Activated naive CD8-positive, alpha-beta T cell treated with anti-CD3 and anti-CD28 coated beads, Interleukin-2, amount 10 ng/mL, durations not matched to agents 7 days and 5 days (primary cell): ENCODE measurements at places on chromosomes 13 and 19.

DNA sequence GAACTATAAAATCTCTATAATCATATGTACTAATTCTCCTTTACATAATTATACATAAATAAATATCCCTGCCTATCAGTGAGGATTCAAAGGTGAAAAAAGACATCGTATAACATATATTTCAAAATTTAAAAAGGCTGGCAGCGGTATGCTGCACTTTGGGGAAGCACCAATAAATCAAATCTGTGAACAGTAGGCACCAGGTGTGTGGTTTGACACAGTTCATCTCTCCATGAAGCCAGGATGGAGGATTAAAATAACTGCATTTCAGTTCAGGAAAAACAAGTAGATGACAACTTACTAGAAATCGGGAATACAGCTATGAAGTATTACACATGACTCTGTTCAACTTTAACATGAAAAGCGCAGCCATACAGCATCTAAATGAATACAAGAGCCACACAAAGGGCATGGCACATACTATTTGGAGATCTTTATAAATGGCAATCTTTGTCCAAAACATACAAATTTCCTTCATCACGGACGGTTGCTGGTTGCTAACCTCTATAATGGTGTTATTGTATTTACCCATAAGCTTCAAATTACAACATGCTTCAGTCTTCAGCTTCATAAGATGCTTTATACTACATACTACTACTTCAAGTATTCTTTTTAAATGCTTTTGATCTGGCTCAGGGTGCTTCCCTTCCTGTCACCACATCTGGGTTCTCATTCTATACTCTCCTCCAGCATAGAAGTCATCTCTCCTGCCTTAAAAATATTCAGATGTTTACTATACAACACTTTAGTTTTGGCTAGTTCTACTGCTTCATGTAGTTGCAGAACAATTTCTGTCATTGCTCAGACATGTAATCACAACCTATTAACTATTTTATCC is 128.7 kb downstream of the KLF12 start:
- DNase-seq: no peak

GRCh38 chr13:92716749-92717148 is 509.9 kb upstream of the GPC6 start:
- DNase-seq: no peak

DNA sequence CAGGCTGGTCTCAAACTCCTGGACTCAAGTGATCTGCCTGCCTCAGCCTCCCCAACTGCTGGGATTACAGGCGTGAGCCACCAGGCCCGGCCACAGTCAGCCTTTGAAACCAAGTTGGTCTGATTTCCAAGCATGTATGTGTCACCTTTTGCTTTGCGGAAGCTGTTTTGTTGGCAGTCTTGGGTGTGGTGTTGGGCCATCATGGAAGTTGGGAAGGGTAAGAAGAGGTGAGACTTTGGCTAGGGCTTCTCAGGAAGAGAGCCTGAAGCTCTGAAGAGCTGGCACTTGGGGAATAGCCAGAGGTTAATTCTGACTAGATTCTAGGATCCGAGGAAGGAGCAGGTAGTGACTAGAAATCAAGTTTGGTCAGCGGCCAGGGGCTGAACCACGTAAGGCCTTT is 2.8 kb downstream of the RSPH6A start:
- DNase-seq: no peak

GRCh38 chr19:16290692-16291091 is 33.9 kb upstream of the KLF2 start:
- DNase-seq: no peak

DNA sequence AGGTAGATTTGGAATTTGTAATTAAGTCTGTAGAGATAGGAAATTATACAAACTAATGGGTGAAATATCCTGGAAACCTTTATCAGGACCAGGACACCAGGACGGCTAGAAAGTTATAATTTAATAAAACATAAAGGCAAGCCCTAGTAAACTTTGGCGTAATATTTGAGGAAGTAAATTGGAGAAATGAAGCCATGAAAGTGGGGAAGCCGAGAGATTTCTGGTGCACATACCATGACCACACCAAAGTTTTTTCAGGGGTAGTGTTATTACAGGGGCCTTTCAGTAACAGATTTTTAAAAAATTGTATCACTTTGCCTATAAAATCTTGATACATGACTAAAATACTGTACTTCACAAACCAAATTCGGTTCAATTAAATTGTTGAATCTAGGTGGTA is 54.7 kb upstream of the URAD start:
- no peak for DNase-seq

- no peak for DNase-seq
These were observed 351.3 kb downstream of the SLITRK1 start for GRCh38 chr13:83531022-83531421.

DNA sequence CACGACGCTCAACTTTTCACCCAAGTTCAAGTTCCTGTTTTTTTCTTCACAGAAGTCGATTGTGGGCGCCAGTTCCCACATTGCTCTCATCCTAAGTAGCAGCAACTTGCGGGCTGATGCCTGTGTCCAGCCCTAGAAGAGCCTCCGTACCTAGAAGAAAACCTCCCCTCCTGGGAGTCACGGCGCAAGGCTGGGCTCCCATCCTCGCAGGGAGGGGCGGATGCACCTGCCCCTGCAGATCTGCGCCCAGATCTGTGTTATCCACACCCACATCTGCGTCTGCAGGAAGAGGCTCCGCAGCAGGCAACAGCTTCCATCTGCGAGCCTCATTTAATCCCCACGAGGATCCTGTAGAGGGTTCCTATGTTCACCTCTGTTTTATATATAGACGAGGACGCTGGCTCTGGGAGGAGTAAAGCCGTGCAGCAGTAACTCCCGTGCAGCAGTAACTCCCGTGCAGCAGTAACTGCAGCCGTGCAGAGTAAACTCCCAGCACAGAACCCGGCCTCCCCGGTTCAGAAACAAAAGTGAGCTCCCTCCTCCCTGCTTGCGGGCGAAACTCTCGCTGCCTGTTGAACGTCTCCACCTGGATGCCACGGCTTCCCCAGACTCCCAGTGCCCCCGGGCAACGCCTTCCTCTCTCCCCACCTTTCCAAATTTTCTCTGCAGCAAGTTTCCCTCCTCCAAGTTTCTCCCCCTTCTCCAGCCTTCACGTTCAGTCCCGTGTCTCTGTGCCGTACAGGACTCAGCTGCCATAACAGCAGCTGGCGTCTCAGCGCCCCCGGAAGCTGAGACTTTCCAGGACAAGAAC is 23.5 kb upstream of the LAIR1 start:
- peak; percentile 64 for DNase-seq
